ENCODE measurements at places on chromosomes 2 and 18. TPM values are rescaled to one million over a fixed set of nuclear protein-coding genes. Genes with fewer than 3 reads are reported as not detected.

Gene DAPL1
- 3.5 TPM for total RNA-seq

Gene HOXD8
- total RNA-seq: 2.7 TPM

Gene SIX2
- total RNA-seq: 14.4 TPM

DNA sequence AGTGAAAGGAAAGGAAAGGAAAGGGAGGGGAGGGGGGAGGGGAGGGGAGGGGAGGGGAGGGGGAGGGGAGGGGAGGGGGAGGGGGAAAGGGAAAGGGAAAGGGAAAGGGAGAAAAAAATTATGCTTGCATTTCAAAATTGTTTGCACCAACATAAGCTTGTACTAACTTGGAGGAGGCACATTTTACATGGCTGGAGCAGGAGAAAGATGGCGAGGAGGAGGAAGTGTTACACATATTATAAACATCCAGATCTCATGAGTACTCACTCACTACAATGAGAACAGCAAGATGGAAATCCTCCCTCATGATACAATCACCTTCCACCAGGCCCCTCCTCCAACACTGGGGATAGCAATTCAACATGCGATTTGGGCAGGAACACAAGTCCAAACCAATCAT is 660.2 kb upstream of the CDH2 start:
- no peak for DNase-seq

- DNase-seq: no peak
Measured at GRCh38 chr18:48470484-48471180, 61.4 kb upstream of the ZBTB7C start.

GRCh38 chr18:7646174-7646886 is 79.2 kb downstream of the PTPRM start:
- no peak for DNase-seq

Measured in tongue (tissue), 3 donors.